MCF 10A (cell line): ENCODE measurements at places on chromosomes 11 and 22. TPM values are rescaled to one million over a fixed set of nuclear protein-coding genes. Genes with fewer than 3 reads are reported as not detected.

- H3K36me3 ChIP-seq: no peaks in the 10 kb centered on the region
- no peak overlapping the region for H3K27ac ChIP-seq
- no peak overlapping the region for H3K4me3 ChIP-seq
Measured at GRCh38 chr11:124934862-124935547, 842 bp downstream of the HEPACAM start.

- H3K4me1 ChIP-seq: peaks cover 3% of the 10 kb centered on the region
- no peak overlapping the region for H3K4me3 ChIP-seq
Measured at GRCh38 chr22:50151571-50152537, 18.7 kb upstream of the PANX2 start.

- H3K27me3 ChIP-seq: no peaks in the 10 kb centered on the region
- DNase-seq: no peak
- peak overlapping the region; percentile 8 for H3K27ac ChIP-seq
Measured at GRCh38 chr11:125890447-125891100, 3.1 kb downstream of the HYLS1 start.

GRCh38 chr22:19524170-19525115 lies at the start of gene CLDN5:
Gene CLDN5 (minus strand): TSS chr22:19524410. CDS start chr22:19524255, 155 bp downstream.
- H3K27ac ChIP-seq: no peak within 1 kb of the TSS
- no peak for DNase-seq
- H3K4me3 ChIP-seq: no peak within 1 kb of the TSS
- no peaks in the 10 kb centered on the region for H3K27me3 ChIP-seq
- no peaks in the 10 kb centered on the region for H3K4me1 ChIP-seq
- H3K36me3 ChIP-seq: peaks cover 4% of the 10 kb centered on the region

DNA sequence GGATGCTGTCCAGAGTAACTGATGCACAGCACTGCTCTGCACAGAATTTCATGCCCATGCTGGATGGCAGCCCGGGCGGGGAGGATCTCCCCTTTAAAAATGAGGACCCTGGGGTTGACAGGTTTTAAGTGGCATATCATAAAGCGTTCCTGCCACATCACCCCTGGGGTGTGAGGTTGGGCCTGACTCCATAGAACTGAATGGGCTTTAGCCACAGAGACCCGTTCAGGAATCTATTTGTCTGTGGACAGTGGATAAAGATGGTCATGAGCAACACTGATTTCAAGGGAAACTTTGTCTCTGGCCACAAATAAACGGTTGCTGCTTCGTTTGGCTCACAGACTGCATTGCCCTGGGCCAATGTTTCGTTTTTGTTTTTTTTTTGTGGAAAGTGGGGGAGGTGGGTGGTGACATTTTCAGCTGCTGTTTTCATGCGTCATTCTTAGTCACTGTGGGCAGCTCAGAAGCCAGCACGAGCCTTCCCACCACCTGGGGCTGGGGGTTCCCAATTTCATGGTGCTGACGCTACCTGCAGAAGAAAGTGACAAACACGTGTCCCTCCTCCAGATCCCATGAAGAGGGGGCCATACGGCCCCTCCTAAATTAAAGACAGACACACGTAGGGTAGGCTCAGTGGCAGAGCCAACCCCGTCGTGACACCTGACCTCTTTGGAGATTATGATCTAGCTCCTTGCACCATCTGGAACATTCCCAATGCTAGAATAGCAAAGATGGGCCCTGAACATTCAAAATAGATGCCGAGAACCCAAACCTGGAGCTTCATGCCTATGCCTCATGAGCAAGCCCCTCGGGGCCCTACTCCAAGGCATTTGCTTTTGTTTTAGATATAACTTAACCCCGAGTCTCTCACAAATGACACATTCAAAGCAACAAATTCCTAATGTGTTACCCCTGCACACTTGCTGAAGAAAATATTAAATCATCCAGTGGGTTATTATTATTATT lies 54.8 kb upstream of the PHF21B start:
- H3K27ac ChIP-seq: peak overlapping the region; percentile 97
- peak overlapping the region; percentile 54 for H3K4me3 ChIP-seq
- no peaks in the 10 kb centered on the region for H3K36me3 ChIP-seq
- H3K27me3 ChIP-seq: no peaks in the 10 kb centered on the region
- peaks cover 23% of the 10 kb centered on the region for H3K4me1 ChIP-seq

DNA sequence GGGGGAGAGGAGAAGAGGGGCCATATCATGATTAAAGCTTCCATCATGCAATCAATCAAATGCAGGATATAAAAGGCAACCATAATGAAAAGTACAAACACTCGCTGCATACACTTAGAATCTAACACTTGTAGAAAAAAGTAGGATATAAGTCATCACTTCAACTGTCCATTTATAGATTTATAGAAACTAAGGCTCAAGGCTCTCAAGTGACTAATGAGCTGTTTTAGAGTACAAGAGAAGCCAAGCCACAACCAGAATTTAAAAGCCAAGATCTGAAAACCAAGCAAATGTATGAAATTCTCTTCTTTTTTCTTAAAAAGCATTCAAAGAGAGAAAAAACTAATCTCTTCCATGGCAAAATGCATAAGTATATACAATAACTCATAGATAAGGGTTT lies 160.2 kb upstream of the BLID start:
- no peak overlapping the region for H3K27ac ChIP-seq
- peaks cover 11% of the 10 kb centered on the region for H3K36me3 ChIP-seq
- no peaks in the 10 kb centered on the region for H3K27me3 ChIP-seq
- H3K4me3 ChIP-seq: no peak overlapping the region
- DNase-seq: no peak
- no peaks in the 10 kb centered on the region for H3K4me1 ChIP-seq

DNA sequence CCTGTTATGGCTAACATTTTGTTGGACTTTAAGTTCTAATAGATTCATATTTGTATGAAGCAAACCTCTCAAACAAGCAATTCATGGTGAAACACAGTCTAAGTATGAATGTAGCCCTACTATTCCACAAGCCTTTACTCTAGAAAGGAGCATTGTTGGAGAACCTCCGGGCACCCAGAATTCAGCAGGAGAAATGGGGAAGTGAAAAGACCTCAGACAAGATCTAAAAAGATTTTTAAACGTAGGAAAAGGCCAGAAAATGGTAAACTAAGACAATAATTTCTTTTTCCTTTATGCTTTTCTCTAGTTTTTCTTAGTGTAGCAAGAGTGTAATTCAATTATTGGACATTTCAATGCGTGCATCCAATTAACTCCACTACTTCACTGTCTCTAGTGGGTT lies 426.4 kb downstream of the INSC start:
- no peak for DNase-seq
- H3K4me1 ChIP-seq: no peaks in the 10 kb centered on the region
- no peaks in the 10 kb centered on the region for H3K36me3 ChIP-seq
- H3K27me3 ChIP-seq: no peaks in the 10 kb centered on the region
- H3K27ac ChIP-seq: no peak overlapping the region
- no peak overlapping the region for H3K4me3 ChIP-seq

- H3K4me1 ChIP-seq: peaks cover 4% of the 10 kb centered on the region
- H3K27me3 ChIP-seq: no peaks in the 10 kb centered on the region
- no peak overlapping the region for H3K27ac ChIP-seq
- no peak for DNase-seq
- H3K36me3 ChIP-seq: no peaks in the 10 kb centered on the region
Measured at GRCh38 chr11:2261436-2262230, 8.8 kb downstream of the ASCL2 start.

DNA sequence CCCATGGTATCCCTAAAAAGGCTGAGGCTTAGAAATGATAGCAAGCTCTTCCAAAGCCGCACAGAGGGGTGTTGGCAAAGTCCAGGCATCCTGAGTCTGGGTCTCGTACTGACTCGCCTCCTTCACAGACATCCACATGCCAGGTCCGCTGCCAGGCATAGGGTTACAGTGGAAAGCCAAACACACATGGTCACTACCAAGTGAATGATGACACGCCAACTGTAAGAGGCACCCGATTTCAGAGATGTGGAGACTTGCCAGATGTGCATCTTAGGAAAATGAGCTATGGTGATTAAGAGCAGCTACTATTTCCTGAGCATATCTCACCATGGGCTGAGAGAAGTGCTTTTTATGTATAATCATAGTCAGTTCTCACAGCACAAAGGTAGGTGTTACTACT lies 314.9 kb downstream of the MIAT start:
- H3K36me3 ChIP-seq: no peaks in the 10 kb centered on the region
- no peak for DNase-seq
- H3K4me3 ChIP-seq: no peak overlapping the region

DNA sequence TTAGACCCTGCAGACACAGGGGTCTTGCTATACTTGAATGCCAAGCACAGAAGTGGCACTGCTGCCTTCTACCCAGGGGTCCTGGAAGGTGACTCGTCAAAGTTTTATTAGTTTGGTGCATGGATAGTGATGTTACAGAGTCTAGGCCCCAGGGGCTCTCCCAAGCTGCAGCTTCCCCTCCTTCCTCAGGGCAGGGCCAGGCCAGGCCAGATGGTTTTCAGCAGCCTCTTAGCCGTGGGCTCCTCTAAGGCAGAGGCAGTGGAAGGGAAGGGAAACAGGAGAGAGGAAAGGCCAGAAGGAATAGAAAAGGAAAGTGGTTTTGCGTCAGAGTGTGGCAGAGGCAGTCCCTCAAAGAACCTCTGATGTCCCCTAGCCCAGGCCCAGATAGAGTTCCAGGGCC lies 21.9 kb downstream of the ANKK1 start:
- peaks cover 22% of the 10 kb centered on the region for H3K4me1 ChIP-seq
- H3K27me3 ChIP-seq: no peaks in the 10 kb centered on the region
- H3K27ac ChIP-seq: no peak overlapping the region
- no peak overlapping the region for H3K4me3 ChIP-seq
- no peak for DNase-seq

Gene TMEM45B
- total RNA-seq: not detected in 2 replicates

Gene TEX54
- not detected in 2 replicates for total RNA-seq
